ENCODE measurements at places on chromosomes 7 and 10. TPM values are rescaled to one million over a fixed set of nuclear protein-coding genes. Genes with fewer than 3 reads are reported as not detected.
A peak's percentile ranks its signal among the peaks of the same experiment; 100 is the strongest.

GRCh38 chr10:17220652-17221100 is 7.4 kb upstream of the VIM start:
- peak; percentile 28 for DNase-seq

GRCh38 chr7:151794508-151795167 is 82.3 kb downstream of the PRKAG2 start:
- no peak for DNase-seq

- DNase-seq: peak; percentile 55
Observed at GRCh38 chr7:101784292-101785127, 32.9 kb upstream of the CUX1 start.

- DNase-seq: no peak
Observed at GRCh38 chr7:145169908-145170307, 334.1 kb upstream of the TPK1 start.

- DNase-seq: no peak
Observed at GRCh38 chr7:143117395-143117794, 14.5 kb upstream of the PIP start.

DNA sequence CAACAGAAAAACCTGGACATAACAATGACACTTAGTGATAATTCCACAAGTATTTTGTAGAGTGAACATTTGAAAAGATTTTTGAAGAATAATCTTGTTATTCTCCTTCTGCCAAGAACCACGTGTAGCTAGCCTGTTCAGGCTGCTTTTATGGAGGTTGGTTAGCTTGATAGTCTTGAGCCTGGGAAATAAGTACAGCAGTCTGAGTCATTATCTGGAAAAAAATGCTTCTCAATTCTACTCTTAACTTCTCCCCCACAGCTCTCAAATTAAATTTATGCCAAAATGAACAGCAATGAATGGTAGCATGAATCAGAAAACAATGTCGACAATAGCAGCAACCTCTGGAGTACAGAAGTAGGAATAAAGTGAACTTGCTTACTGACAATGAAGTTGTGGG is 63.2 kb downstream of the GPR37 start:
- DNase-seq: peak; percentile 44

DNA sequence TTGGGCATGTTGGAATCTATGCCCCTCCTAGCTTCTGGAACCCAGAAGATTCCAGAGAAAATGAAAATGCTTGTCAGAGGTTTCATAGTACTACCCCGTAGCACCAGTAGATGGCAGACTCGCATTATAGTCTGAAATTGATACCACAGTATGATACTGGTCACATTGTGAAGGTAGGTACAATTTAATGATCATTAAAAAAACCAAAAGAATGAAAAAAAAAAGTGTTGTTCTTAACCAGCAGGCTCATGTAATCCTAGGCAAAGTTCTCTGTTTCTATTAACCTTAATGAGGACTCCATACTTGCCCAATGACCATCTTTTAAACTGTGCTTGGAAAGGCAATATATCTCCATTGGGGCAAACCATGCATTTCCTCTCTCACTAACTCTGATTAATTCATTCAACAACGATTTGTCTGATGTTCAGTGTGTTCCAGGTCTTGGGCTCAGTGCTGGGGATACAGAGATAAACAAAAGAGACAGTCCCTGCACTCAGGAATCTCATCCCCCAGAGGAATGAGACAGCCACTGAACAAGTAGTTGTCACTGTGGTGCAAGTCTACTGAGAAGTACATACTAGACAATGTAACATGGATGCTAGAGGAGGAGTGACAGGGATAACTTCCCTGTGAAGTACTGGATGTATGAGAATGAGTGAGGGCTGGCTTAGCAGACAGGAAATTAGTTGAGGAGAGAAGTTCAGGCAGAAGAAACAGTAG is 223.5 kb upstream of the PHYHIPL start:
- DNase-seq: peak; percentile 80

DNA sequence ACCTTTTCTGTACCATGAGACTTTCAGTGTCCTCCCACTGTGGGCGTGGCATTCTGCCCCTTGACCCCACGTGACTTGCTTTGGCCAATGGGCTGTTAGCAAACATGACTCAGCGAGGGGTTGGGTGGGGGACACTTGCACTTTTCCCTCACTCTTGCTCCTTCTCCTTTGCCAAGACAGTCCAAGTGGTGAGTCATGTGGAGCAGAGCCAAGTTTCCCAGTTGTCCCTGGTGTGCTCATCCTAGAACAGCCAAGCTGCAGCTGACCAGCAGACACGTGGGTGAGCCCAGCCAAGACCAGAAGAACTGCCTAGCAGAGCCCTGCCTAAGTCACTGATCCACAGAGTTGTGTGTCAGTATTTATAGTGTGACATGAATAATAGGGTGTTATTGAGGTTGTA is 82.8 kb upstream of the CPXM2 start:
- DNase-seq: peak; percentile 95

GRCh38 chr7:83413831-83414230 is 235.1 kb downstream of the SEMA3E start:
- peak; percentile 33 for DNase-seq

DNA sequence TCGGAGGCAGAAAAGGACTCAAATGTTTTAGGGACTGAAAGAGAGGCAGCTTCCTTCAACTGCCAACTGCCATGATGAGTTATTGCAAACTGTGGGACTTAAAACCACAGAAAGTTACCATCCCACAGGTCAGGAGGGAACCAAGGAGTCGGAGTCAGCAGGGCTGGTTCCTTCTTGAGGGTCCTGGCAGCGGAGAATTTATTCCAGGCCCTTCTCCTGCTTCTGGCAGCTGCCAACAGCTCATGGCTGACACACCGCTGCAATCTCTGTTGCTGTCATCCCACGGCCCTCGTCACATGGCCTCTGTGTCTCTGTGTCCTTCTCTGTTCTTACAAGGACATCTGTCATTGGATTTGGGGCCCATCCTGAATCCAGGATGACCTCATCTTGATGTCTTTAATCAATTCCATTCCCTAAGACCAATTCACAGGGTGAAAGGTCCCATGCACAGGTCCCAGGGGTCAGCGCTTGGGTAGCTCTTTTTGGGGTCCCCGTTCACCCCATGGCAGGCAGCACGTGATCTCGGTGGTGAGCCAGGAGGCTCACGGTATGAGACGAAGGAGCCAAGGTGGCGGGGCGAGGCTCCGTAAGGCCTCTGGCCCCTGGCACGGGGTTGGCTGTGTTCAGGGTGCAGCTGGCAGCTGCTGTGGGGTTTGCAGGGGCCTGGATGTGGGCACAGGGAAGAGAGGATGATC is 27.4 kb upstream of the PSMG3 start:
- no peak for DNase-seq

- DNase-seq: peak; percentile 72
Observed at GRCh38 chr7:151244196-151244840, 4.2 kb downstream of the SMARCD3 start.

GRCh38 chr10:119989966-119990365 is 97.4 kb downstream of the SEC23IP start:
- DNase-seq: no peak

GRCh38 chr7:3194501-3195141 is 106.4 kb upstream of the SDK1 start:
- peak; percentile 82 for DNase-seq

DNA sequence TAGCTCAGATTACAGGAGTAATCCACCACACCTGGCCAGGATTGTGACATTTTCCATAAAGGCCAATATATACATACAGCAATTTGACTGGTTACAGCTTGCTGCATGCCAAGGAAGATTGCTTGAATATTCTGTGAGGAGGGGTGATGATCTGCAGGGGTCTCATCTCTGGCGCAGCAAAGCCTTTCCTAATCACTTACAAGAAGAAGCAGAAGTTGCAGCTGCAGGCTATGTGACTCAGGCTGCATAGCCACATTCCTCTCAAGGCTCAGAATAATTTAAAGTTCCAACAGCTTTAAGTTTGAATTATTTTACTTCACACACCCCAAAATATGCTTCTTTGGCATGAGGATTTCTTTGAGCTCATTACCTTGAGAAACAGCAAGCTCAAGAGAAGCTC is 11.4 kb upstream of the RASGEF1A start:
- no peak for DNase-seq

DNA sequence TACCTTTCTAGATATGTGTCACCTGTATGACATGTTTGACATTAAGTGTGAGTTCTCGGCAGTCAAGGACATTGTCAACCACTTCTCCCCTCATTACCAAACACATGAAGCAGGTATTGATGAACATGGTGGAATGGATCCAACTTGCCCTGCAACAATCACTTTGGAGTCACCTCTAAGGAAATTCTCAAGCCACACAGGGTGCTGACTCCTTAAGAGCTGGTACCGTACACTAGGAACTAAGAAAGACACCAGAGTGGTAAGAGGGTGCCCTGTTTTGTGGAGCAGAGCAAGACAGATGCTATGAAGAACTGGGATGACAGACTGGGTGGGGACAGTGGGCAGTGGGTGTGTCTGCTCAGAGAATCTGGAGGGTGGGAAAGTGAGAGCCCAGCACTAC is 17.4 kb upstream of the SORBS1 start:
- DNase-seq: no peak

GRCh38 chr7:131431289-131431688 is 103.6 kb downstream of the MKLN1 start:
- peak; percentile 85 for DNase-seq

- peak; percentile 59 for DNase-seq
Observed at GRCh38 chr7:150368884-150369747, 494 bp downstream of the REPIN1 start.

ZNRF2 gene
- total RNA-seq: 5.8 TPM

CPN1 gene
- total RNA-seq: not detected

GATA3 gene
- not detected for total RNA-seq

IQCE gene
- total RNA-seq: 210 TPM

SORCS1 gene
- total RNA-seq: not detected

ALOX5 gene
- not detected for total RNA-seq

RBM48 gene
- total RNA-seq: 12.3 TPM

All from fibroblast of the aortic adventitia (primary cell).